ENCODE measurements at places on chromosomes 6 and 20. TPM values are rescaled to one million over a fixed set of nuclear protein-coding genes. Genes with fewer than 3 reads are reported as not detected.

RSPO3 gene
- total RNA-seq = not detected

NEURL2 gene
- 1.7 TPM for total RNA-seq

SDCBP2 gene
- total RNA-seq = 1.2 TPM

CCM2L gene
- not detected for total RNA-seq

LYRM2 gene
- total RNA-seq = 17.8 TPM

Data from CD8-positive, alpha-beta T cell (primary cell).